ENCODE measurements at places on chromosomes 1 and 21. TPM values are rescaled to one million over a fixed set of nuclear protein-coding genes. Genes with fewer than 3 reads are reported as not detected.

DNA sequence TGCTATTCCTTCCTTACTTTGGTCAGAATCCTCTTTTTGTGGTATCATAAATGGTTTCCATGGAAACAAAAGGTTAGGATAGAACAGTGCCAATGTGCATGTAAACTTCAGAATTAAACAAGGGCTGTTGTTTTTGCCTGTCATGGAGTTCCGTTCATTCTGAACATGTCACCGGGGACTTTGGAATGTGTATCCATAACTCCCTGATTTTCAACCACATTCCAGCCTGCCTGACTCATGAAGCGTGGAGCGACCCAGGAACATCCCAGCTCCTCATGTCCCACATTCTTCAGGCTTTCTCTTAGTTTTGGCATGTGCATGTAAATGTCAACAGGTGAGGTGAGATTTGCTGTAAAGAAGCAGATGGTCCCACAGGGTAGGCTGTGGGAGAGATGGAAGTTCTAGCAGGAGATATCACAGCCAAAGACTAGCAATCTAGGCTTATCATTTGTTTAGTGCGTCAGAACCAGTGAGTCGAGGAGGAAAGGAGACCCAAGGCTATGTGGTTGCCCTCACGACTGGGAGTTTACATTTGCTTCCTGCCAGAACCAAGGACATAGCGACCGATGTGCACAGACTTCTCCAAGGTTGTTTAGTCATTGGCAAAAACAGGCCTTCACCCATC, 23.0 kb upstream of the DNAJC11 start:
- DNase-seq, result no peak

GRCh38 chr1:114641377-114641776, 28.5 kb downstream of the DENND2C start:
- no peak for DNase-seq

DNA sequence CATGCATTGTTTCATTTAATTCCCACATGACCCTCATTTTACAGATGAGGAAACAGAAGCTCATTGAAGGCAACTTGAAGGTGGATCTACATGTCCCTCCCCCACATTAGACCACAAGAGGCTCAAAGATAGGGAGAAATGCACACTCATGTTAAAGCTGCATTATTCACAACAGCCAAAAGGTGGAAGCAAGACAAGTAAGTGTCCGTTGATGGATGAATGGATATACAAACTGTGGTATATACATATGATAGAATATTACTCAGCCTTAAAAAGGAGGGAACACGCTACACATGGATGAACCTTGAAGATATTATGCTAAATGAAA, 149.7 kb upstream of the JUN start:
- no peak for DNase-seq

DNA sequence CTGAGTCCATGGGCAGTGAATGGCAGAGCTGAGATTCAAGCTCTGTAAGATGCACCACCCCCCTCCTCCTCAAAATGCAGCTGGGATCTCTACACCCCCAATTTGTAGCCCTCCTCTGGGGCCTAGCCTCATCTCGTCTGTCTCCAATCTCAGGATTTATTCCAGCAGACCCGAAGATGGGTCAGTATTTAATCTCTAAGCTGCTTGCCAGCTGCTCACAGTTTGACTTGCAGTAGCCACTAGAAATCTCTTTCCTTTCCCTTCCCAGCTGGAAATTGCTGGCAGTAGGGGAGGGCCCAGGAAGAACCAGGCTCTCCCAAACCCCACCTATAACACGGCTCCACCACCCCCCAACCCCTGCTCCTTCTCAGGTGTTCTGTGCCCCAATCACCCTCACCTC, 1.5 kb downstream of the LACTBL1 start:
- no peak for DNase-seq

DNA sequence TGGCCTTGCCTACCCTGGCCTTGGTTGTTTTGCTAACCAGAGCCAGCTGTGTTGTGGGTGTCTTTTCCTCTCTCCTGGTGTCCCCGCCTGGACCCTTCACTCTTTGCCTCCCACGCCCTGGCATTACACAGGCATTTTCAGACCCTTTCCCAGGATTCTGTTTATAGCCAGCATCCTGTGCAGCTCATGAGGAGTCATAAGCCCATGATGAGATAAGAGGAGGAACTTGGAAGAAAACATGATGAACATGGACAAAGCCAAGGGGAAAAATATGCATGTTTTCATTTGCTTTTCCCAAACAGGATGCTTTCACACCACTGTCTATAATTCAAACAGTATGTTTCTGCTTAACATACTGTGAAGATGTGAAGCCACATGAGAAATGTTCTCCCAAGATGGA, 18.7 kb upstream of the WARS2 start:
- DNase-seq, result no peak

GRCh38 chr1:183572721-183573120, 17.5 kb downstream of the NCF2 start:
- no peak for DNase-seq

- peak; percentile 72 for DNase-seq
Observed at GRCh38 chr21:42997053-42997452, 22.7 kb downstream of the PKNOX1 start.

GRCh38 chr1:207933205-207933800, 22.4 kb upstream of the CD34 start:
- DNase-seq, result no peak

DNA sequence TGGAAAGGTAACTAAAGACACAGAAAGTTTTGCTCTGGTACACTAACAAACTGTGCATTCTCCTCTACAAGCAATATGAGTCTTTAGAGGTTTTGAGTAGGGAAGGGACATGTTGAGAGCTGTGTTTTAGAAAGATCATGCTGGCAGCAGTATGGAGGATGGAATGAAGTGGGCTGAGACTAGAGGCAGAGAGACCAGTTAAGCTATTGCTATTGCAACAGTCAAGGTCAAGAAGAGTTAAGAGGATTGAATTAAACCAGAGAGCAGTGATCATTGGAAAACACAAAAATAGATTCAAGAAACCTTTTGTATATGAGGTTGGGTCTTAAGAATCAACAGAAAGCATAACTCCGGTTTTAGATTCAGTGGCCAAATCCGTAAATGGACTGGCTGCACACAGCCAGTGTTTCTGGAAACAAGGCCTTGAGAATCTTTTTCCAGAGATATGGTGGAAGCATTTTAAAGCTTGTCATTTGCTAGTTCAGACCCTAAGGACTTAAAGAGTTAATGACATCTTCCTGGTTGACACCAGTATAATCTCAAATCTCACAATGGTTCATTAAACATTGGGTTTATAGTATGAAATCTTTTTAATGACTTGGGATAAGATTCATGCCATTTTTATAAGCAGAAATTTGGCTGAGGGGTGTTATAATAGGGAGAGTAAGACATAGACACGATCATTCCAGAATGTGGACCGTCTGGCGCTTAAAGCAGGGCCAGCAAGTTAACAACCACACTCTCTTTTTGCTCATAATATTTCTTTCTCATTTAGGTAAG, 177.9 kb downstream of the NR5A2 start:
- no peak for DNase-seq

GRCh38 chr1:23530087-23530746, 816 bp downstream of the E2F2 start:
- no peak for DNase-seq

Gene IGSF9
- 10.2 TPM for total RNA-seq

Gene ADAMTS1
- total RNA-seq, result 31.3 TPM

Data from testis (tissue), 5 donors.